Ureter (tissue), 1 donor: ENCODE measurements at places on chromosomes 5 and 9. TPM values are rescaled to one million over a fixed set of nuclear protein-coding genes. Genes with fewer than 3 reads are reported as not detected.

RLN1 gene
- total RNA-seq: not detected

SPINK6 gene
- not detected for total RNA-seq

GRCh38 chr5:78716206-78716605 lies 67.6 kb upstream of the LHFPL2 start:
- DNase-seq: no peak

PCDHAC1 gene
- total RNA-seq: 0.47 TPM

DNA sequence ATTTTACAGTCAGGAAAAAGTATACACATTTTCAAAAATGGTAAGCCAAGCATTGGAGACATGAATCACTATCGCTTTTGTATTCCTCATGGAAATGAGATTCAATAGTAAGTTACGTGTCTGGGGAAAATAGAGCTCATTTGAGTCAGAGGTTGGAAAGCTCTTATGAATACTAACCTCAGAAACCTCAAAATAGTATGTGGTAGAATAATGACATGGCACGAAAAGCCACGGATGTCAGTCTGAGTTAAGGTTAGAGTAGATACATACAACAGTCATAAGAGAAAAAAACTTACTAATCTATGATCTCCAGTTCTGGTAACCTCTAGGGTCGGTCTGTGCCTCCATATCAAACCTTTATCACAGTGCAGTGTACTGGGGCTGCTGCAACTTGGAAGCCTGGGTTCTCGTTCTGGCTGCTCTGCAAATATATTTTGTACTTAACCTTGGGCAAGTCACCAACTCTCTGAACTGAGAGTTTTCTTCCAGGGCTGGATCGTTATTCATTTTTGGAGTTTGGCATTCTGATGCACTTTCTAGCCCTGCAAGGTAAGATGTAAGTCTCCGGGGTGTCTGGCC lies 31.8 kb downstream of the MAP1B start:
- no peak for DNase-seq

- peak; percentile 73 for DNase-seq
Observed at GRCh38 chr5:139633295-139634027, 14.7 kb upstream of the CXXC5 start.

GRCh38 chr5:105230516-105231157 lies 1668.0 kb upstream of the NUDT12 start:
- no peak for DNase-seq

DNA sequence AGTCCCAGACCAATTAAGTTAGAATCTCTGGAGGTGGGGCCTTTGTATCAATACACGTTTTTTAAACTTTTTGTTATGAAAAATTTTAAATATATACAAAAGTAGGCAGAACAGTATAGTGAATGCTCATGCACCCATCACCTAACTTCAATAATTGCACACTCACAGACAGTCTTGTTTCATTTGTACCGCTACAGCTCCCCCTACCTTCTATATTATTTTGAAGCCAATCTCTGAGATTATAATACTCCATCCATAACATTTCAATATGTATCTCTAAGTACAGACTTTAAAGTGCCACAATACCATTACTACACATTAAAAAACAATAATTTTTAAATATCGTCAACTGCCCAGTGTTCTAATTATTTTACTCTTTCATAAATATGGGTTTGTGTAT lies 32.9 kb downstream of the ISL1 start:
- DNase-seq: no peak

DNA sequence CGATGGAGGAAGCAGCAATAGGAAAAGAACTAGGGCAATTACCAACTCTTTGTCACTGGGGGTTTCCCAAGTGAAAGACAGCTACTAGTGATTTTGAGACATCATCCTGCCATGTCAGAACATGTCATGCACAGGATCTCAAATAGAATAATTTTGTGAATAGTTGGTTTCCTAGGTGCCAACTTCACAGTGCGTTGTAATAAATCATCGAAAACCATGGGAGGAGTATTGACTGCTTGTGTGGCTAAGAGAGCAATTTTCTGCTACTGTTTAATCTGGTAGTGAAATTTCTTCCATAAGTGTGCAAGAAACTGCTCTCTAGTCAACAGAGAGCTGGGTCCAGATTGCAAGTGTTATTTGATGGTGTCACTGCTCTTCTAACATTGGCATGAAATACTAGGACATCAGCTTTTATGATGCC lies 168.6 kb downstream of the NNT start:
- DNase-seq: no peak

DNA sequence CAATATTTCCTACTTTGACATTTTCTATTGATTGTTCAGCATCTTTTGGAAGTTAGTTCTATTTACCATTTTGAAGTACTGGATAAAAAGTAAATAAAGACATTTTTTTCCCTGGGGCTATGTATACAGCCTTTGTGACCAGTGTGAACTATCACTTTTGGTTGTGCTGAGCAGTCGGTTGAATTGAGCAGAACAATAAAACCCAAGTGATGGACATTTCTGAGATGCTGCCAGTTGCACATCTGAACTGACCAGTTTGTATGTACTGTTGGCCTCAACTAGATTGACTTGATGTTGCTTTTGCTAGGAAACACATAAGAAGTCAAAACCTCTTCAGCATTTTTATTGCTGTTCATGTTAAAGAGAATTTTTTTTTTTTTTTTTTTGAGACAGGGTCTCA lies 260.2 kb upstream of the EFNA5 start:
- no peak for DNase-seq

DNA sequence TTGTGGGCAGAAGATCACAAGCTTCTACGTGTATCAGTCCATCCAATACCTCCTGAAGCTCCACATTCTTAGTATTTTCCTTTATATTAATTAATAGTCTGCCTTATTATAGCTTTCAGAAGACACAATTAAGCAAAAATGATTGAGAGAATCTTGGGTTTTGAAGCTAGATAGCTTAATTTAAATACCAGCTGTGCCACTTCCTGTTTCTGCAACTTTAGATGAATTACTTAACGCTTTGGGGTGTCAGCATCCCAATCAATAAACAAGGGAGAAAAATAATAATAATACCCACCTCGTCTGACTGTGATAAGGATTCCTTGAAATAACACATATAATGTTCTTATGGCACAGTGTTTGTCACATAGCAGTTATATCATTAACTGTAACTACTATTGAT lies 44.7 kb upstream of the HTR4 start:
- DNase-seq: no peak

- no peak for DNase-seq
Observed at GRCh38 chr9:126058011-126058531, 268.6 kb upstream of the MVB12B start.
